ENCODE measurements at places on chromosomes 1 and 21.

DNA sequence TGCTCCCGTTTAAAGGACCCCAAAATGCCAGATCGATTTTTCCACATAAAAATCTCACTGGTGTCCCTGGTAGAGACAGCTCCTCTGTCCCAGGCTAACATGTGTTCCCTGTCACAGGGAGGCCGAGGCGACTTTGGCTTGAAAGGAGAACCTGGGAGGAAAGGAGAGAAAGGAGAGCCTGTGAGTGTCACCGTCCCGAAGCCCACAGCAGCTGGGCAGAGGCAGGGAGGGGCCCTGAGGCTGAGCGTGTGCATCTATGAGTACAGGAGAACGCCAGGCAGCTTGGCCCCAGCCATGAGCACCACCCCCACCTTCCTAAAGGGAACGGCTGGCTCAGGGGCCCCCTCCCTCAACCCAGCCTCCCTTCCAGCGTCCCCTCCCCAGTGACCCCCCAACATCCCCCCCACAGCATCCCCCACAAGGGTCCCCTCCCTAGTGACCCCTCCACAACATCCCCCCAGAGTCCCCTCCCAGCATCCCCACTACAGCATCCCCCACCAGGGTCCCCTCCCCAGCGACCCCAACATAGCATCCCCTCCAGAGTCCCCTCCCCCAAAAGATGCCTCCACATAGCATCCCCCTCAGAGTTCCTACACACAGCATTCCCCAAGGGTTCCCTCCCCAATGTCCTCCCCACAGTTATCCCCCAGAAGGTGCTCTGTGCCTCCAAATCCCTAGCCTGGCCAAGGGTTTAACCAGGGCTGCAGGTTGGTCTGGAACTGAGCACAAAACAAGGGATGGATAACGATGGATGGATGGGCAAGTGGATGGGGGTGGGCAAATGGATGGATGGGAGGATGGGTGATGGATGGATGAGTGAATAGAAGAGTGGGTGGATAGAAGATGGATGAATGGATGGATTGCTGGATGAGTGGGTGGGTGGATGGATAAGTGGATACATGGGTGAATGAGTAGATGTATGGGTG is 25.1 kb downstream of the COL6A2 start:
- no peak for DNase-seq

GRCh38 chr1:192762265-192762664 is 46.6 kb upstream of the RGS2 start:
- DNase-seq = no peak

- no peak for DNase-seq
These were observed 55.1 kb downstream of the LRIG2 start for GRCh38 chr1:113128116-113128515.

DNA sequence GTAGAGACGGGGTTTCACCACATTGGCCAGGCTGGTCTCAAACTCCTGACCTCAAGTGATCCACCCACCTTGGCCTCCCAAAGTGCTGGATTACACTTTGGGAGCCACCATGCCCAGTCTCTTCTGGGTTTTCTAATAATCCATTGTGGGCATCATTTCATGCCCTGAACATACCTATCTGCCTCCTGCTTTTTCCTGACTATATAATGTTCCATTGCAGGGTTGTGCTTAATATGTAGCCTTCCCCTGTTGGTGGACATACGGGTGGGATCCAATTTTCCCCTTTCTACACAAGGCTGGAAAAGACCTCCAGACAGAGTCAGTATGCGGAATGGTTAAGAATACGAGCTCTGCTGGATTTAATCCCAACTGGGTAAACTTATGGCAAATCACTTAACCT is 3.5 kb upstream of the ZNF683 start:
- DNase-seq = no peak

GRCh38 chr1:11134251-11134897 is 34.7 kb upstream of the EXOSC10 start:
- DNase-seq = no peak

Data from NCI-H1930 (cell line).